MCF 10A (cell line): ENCODE measurements at places on chromosomes 12 and 14. TPM values are rescaled to one million over a fixed set of nuclear protein-coding genes. Genes with fewer than 3 reads are reported as not detected.

DBX2 gene
- total RNA-seq: not detected in 2 replicates

SNAPC1 gene
- total RNA-seq: 18.4 and 21.0 TPM in 2 replicates

RASSF8 gene
- 52.9 and 70.1 TPM in 2 replicates for total RNA-seq

ADAM20 gene
- total RNA-seq: 1.4 and 1.6 TPM in 2 replicates

SMCO2 gene
- 0.37 TPM in 1 of 2 replicates, not detected in the other for total RNA-seq

KCNMB4 gene
- total RNA-seq: not detected in 2 replicates

KRT72 gene
- not detected in 2 replicates for total RNA-seq

KRT82 gene
- total RNA-seq: not detected in 2 replicates

TTC6 gene
- 0.96 and 0.98 TPM in 2 replicates for total RNA-seq

KCNJ8 gene
- total RNA-seq: not detected in 2 replicates

CAPS2 gene
- total RNA-seq: 3.7 and 8.9 TPM in 2 replicates

BEST3 gene
- 0.56 TPM in 1 of 2 replicates, not detected in the other for total RNA-seq

DTX1 gene
- total RNA-seq: not detected in 2 replicates

TAS2R8 gene
- not detected in 2 replicates for total RNA-seq

FCF1 gene
- total RNA-seq: 61.5 and 62.3 TPM in 2 replicates

CCDC196 gene
- not detected in 2 replicates for total RNA-seq

KRT74 gene
- total RNA-seq: not detected in 2 replicates

SIX1 gene
- total RNA-seq: 0.29 and 0.33 TPM in 2 replicates

ZNF891 gene
- total RNA-seq: 1.6 and 1.9 TPM in 2 replicates

NPC2 gene
- total RNA-seq: 105 and 128 TPM in 2 replicates

HAL gene
- 0.27 and 1.1 TPM in 2 replicates for total RNA-seq

FAM90A1 gene
- total RNA-seq: not detected in 2 replicates

CELA1 gene
- not detected in 2 replicates for total RNA-seq

RNFT2 gene
- 7.2 and 10.5 TPM in 2 replicates for total RNA-seq

TAS2R10 gene
- total RNA-seq: 0.91 and 2.1 TPM in 2 replicates

ADAM21 gene
- 0.37 and 0.59 TPM in 2 replicates for total RNA-seq

MDM2 gene
- total RNA-seq: 353 and 383 TPM in 2 replicates

COPZ1 gene
- total RNA-seq: 207 and 299 TPM in 2 replicates

DNAJC22 gene
- total RNA-seq: 0.25 and 0.33 TPM in 2 replicates

AICDA gene
- not detected in 2 replicates for total RNA-seq

CPM gene
- total RNA-seq: 0.89 and 1.7 TPM in 2 replicates

WSCD2 gene
- total RNA-seq: not detected in 2 replicates

GPR84 gene
- total RNA-seq: 0.17 TPM in 1 of 2 replicates, not detected in the other

BIN2 gene
- not detected in 2 replicates for total RNA-seq

CLEC2B gene
- 1.8 and 2.2 TPM in 2 replicates for total RNA-seq

P2RX2 gene
- total RNA-seq: not detected in 2 replicates

MMP19 gene
- total RNA-seq: 3.3 and 3.7 TPM in 2 replicates

TMEM253 gene
- total RNA-seq: 0.59 and 1.6 TPM in 2 replicates

THTPA gene
- 16.8 and 22.4 TPM in 2 replicates for total RNA-seq
